Left renal pelvis (tissue), 4 donors: ENCODE measurements at places on chromosomes 3 and 15. TPM values are rescaled to one million over a fixed set of nuclear protein-coding genes. Genes with fewer than 3 reads are reported as not detected.

- DNase-seq = no peak
Measured at GRCh38 chr15:79130535-79131130, 40.1 kb upstream of the RASGRF1 start.

The ST8SIA2 gene
- 6.1 TPM for polyA plus RNA-seq

GRCh38 chr3:170903123-170903522 is 5.3 kb downstream of the EIF5A2 start:
- no peak for DNase-seq

DNA sequence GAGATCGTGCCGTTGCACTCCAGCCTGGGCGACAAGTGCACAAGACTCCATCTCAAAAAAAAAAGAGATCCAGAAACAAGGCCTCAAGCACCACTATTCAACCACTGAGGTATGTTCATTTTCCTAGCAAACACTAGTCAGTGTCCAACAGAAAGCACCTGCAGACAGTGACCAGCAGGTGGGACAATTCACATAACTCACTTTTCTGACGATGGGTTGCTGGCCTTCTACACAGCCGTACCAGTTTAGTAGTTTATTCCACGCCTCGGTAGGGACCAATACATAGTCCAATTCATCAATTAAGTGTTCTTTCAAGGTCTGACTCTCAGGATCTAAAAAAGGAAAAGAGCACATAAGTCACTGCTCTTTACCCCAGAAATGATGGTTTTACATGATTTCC is 12.4 kb downstream of the USP4 start:
- no peak for DNase-seq

The RHOV gene
- polyA plus RNA-seq = 1.9 TPM

- DNase-seq = no peak
Measured at GRCh38 chr3:111989061-111989678, 9.6 kb upstream of the TAGLN3 start.

The SNTN gene
- polyA plus RNA-seq = not detected

The RPUSD3 gene
- 32.8 TPM for polyA plus RNA-seq

DNA sequence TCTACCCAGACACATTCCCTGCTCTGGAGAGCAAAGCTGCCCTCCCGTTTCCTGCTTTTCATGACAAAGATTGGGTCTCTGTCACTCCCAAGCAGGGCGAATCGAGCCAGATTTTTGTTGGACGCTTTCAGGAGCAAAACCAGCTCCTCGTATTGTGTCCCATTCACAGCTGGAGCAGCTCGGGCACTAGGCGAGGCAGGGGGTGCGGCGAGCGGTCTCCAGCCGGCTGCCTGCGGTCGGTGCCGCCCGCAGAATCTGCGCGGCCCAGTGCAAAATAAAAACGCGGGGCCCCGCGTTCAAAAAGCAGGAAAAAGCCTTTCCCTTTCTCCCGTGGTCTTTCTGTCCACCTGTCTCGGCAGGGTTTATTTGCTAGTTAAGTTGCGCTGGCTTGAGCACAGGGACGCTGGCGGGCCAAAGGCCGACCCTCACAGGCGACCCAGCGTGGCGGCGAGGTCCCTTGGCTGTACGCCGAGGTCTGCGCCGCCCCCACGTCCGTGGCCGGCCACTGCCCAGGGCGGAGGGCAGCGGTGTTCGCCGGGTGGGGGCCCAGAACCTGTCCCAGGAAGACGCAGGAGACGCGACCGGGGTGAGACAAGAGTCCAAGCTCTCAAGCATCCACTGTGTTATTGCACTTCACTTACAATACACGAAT is 71.2 kb downstream of the CYP19A1 start:
- DNase-seq = no peak

GRCh38 chr3:147712357-147712756 is 303.2 kb downstream of the ZIC1 start:
- DNase-seq = no peak

GRCh38 chr3:141643796-141644195 is 94.3 kb upstream of the RNF7 start:
- no peak for DNase-seq

GRCh38 chr3:146189519-146190173 is 28.7 kb upstream of the PLOD2 start:
- DNase-seq = no peak

GRCh38 chr15:42691770-42692169 is 45.2 kb downstream of the CDAN1 start:
- no peak for DNase-seq

GRCh38 chr15:57738734-57739237 is 32.3 kb downstream of the POLR2M start:
- DNase-seq = no peak

The TUSC7 gene
- not detected for polyA plus RNA-seq

DNA sequence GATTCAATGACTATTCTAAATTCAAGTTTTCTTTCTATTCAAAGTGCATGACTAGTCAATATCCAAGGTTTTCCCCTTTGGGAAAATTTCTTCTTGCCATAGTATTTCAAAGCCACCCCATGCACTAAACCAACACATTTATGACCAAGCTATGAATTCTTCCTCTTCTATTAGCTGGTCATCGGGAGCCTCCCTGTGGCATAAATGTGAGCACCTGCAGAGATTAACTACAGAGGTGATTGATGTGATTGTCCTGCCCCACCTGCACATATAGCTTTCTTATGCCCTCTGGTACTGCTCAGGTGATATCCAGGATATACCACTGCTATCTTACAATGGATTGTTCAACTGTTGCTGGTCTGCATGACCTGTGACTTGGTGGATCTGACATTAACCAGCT is 694.9 kb downstream of the ZBBX start:
- DNase-seq = no peak

DNA sequence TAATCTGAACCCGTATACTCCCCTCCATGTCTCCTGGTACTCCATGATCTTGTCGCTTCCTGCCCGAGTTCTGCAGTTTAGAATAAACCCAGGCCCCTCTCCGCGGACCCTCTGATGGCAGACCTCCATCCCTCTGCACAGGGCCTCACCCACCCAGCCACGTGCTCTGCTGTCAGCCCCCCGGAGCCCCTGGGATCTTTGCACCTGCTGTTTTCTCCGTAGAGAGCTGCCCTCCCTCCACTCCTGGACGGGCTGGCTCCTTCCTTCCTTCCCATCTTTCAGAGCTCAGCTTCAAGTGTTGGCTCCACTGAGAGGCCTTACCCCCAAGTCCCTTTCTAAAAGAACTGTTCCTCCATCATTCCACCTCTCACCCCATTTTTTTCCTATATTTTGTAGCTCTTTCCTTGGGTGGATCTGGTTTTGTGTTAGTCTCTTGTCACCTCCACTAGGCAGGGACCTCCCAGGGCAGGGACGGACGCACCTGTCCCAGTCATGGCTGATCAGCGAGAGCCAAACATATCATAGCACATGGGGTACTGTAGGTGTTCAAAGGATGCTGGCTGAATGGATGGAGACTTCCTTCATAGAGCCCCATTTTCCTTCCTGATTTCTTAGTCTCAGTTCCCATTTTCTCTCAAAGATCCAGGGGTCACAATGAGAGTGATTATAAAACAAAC is 106.6 kb downstream of the VGLL4 start:
- DNase-seq = no peak

GRCh38 chr3:159761848-159762635 is 226.6 kb upstream of the IL12A start:
- DNase-seq = no peak

The TGFBR2 gene
- 87.0 TPM for polyA plus RNA-seq

DNA sequence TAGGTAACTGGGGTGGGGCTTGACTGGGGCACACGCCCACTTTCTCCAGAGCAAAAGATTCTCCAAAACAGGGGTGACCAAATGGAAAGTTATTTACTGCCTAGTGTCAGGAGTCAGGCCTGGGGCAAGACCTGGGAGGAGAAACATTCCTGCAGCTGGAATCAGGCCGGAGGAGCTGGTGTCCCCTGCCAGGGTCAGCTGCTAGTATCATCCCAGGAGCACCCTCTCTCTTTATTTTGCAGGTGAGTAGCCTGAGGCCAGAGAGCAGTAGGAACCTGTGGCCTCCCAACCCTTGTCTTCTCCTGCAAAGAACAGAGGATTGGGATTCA is 32.9 kb downstream of the DNAJB8 start:
- DNase-seq = no peak

The EBLN2 gene
- 2.9 TPM for polyA plus RNA-seq

- DNase-seq = no peak
Measured at GRCh38 chr3:187533797-187534196, 136.4 kb downstream of the SST start.

The CYP1A2 gene
- 0.14 TPM for polyA plus RNA-seq

The KY gene
- polyA plus RNA-seq = 0.61 TPM

The CD47 gene
- polyA plus RNA-seq = 68.2 TPM

DNA sequence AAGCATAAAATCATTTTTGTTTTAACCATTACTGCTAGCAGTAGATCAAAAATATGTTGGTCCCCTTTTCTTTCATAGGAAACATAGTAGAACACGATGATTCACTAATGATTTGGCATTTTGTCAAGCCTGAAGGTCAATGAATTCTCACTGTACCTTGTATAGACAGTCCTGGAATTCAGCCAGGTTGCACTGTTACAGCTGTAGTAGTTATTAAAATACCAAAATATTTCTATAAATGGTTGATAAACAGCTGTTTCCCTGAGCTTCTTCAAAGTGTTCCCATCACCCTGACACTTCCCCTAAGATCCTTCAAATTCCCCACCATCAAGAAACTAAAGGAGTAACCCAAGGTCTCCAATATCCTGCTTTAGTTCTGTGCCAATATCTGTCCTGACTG is 200.9 kb downstream of the ATP8B4 start:
- DNase-seq = no peak

- no peak for DNase-seq
Measured at GRCh38 chr15:89088605-89089315, 504 bp downstream of the ABHD2 start.

- DNase-seq = no peak
Measured at GRCh38 chr15:64894395-64895056, 17.2 kb upstream of the ANKDD1A start.

- no peak for DNase-seq
Measured at GRCh38 chr15:88635318-88635717, 3.5 kb upstream of the ISG20 start.

- DNase-seq = no peak
Measured at GRCh38 chr15:78739996-78740903, 71.0 kb downstream of the ADAMTS7 start.

GRCh38 chr3:176692199-176692965 is 504.9 kb downstream of the TBL1XR1 start:
- DNase-seq = no peak

GRCh38 chr15:93265111-93265556 is 176.1 kb upstream of the RGMA start:
- DNase-seq = no peak

The AP3B2 gene
- 2.0 TPM for polyA plus RNA-seq

GRCh38 chr3:157540656-157541055 is 37.4 kb upstream of the VEPH1 start:
- no peak for DNase-seq
